ENCODE measurements at places on chromosomes 1 and 21. TPM values are rescaled to one million over a fixed set of nuclear protein-coding genes. Genes with fewer than 3 reads are reported as not detected.

- no peak overlapping the region for H3K27ac ChIP-seq
- no peak overlapping the region for H3K4me3 ChIP-seq
- no peak for DNase-seq
- H3K4me1 ChIP-seq, result peaks cover 5% of the 10 kb centered on the region
- H3K27me3 ChIP-seq, result no peaks in the 10 kb centered on the region
- H3K36me3 ChIP-seq, result no peaks in the 10 kb centered on the region
Measured at GRCh38 chr1:93620841-93621210, 60.8 kb downstream of the BCAR3 start.

DNA sequence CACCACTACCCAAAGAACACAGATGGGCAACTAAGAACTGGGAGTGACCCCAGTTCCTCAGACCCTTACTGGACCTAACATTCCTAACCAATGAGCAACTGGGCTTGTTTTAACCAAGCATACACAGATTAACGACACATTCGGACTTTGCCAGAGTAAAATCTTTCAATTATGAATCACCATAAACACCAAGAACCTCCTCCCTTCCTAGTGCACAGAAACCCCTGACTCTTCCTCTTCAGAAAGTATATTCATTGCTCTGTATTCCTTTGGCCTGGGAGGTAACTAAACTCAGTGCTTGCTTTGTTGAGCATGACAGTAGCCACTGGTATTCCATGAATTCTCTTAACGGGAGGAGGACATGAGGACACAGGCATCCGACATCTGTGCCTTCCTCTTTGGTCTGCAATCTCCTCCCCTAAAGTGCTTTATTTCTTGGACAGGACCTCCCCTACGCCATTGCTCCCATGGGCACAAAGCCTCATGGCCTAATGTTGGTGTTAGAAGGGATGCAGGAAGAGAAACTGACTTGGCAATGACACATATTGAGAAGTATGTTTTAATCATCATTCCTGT is 42.7 kb downstream of the SEC16B start:
- no peak for DNase-seq
- no peak overlapping the region for H3K4me3 ChIP-seq
- no peaks in the 10 kb centered on the region for H3K36me3 ChIP-seq
- no peak overlapping the region for H3K27ac ChIP-seq

DNA sequence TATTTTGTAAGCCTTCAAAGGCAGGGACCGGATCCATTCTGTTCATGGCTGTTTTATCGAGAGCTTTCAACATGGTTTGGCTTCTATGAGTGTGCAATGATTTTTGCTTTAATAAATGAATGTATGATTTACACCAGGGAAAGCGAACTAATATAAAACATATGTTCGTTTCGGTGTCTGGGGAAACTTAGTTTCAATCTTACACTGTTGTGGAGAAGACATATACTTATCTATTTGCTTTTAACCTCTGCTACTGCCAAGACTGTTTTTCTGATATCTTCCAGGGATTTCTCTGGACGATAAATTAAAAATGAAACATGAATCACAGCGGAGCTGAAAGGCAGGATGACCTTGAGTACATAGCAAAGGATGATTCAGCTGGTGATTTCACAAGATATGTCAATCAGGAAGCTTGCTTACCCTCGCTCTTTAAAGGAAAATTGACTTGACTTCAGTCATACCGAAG is 14.7 kb upstream of the CYYR1 start:
- H3K27ac ChIP-seq, result no peak overlapping the region
- H3K4me3 ChIP-seq, result no peak overlapping the region
- H3K36me3 ChIP-seq, result no peaks in the 10 kb centered on the region
- no peaks in the 10 kb centered on the region for H3K27me3 ChIP-seq
- H3K4me1 ChIP-seq, result no peaks in the 10 kb centered on the region
- no peak for DNase-seq

- H3K36me3 ChIP-seq, result no peaks in the 10 kb centered on the region
- peaks cover 9% of the 10 kb centered on the region for H3K27me3 ChIP-seq
- DNase-seq, result no peak
- no peak overlapping the region for H3K4me3 ChIP-seq
Measured at GRCh38 chr1:160400646-160401486, 502 bp downstream of the VANGL2 start.

DNA sequence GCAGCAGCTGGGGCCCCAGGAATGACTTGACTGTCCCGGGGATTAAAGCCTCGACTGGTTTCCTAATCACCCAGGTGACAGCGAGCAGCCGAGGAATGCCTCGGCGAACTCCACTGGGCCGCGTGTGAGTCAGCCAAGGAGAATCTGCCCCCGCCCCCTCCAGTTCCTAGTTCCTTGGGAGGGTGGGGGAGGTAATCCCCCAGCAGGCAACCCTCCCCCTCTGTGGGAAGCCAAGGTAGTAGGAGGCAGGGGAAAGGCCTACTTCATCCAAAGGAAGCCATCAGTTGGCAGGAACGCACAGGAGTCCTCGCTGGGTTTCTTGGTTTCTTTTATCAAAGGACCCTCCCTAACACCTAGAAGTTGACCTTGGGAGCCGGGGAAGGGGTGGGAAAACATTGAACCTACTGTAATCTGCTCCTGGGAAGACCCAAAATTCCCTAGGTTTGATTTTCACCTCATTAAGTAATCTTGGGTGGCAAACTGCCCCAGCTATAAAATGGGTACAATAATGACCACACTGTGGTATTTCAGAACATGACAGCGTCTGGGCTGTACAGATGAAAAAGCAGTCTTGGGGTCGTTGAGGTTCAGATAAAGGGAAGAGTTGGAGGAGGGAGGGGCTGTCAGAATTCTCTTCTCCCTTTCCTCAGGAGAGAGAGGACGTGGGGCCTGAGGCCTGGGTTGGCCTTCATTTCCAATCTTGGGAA is 1.4 kb downstream of the TENT5B start:
- no peak overlapping the region for H3K4me3 ChIP-seq
- H3K4me1 ChIP-seq, result peaks cover 10% of the 10 kb centered on the region
- H3K36me3 ChIP-seq, result no peaks in the 10 kb centered on the region
- H3K27ac ChIP-seq, result no peak overlapping the region
- H3K27me3 ChIP-seq, result peaks cover 16% of the 10 kb centered on the region

- no peaks in the 10 kb centered on the region for H3K27me3 ChIP-seq
- H3K4me3 ChIP-seq, result peak overlapping the region; percentile 83
- DNase-seq, result peak; percentile 15
- peak overlapping the region; percentile 67 for H3K27ac ChIP-seq
- no peaks in the 10 kb centered on the region for H3K36me3 ChIP-seq
Measured at GRCh38 chr1:172442843-172443565, 865 bp downstream of the PIGC start.

GRCh38 chr1:13996334-13996733 is 296.3 kb downstream of the PRDM2 start:
- no peak overlapping the region for H3K27ac ChIP-seq
- H3K27me3 ChIP-seq, result no peaks in the 10 kb centered on the region
- DNase-seq, result no peak

GRCh38 chr21:26050857-26051256 is 119.7 kb downstream of the APP start:
- H3K4me1 ChIP-seq, result no peaks in the 10 kb centered on the region
- no peaks in the 10 kb centered on the region for H3K36me3 ChIP-seq
- H3K27me3 ChIP-seq, result no peaks in the 10 kb centered on the region
- H3K27ac ChIP-seq, result no peak overlapping the region
- no peak for DNase-seq

- no peaks in the 10 kb centered on the region for H3K4me1 ChIP-seq
- H3K36me3 ChIP-seq, result no peaks in the 10 kb centered on the region
- peak; percentile 73 for DNase-seq
Measured at GRCh38 chr1:206864939-206865671, at the start of gene IL20. IL20 (plus strand) TSS chr1:206865623; CDS start chr1:206865853, 230 bp downstream.

Gene ADPRS
- total RNA-seq, result 28.6 TPM

Gene SLC16A4
- 0.39 TPM for total RNA-seq

DNA sequence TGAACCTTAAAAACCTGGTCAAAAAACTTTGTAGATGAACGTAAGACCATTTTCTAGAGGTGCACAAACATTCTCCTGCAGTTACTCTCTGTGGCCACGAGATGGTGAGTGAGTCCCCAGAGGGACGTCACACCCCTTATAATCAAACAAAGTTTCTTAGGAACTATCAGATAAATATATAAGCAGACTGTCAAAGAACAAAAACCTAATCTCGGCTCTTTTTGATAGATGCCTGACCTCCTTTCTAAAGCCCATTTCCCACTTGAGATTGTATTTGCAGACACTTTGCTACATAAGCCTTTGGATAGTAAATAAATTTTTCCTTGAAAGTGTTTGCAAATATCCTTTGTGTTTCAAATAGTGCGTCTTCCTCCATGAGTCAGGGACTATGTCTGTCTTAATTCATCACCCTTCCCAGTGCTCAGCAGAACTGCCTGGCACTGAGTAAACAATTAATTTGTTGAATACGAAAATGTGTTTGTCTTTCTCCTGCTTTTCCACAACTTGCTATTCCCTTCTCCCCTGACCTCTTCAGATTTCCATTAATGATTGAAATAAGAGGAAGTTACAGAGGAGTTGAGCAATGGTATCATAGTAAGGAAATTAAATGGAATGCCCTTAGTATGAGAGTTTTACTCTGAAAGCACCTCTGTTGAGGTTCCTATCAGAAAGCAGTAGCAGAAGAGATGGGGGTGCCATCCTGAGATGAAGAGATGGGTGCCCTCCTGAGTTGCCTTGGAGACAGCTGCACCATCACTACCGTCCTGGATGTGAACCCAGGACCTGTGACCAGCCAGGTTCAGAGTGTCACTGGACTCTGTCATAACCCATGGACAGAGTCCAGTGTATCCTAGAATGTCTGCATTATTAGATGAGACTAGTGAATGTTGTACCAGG is 57.8 kb upstream of the RAVER2 start:
- DNase-seq, result peak; percentile 38
- H3K27me3 ChIP-seq, result no peaks in the 10 kb centered on the region
- H3K27ac ChIP-seq, result no peak overlapping the region
- no peak overlapping the region for H3K4me3 ChIP-seq

Gene TBX15
- not detected for total RNA-seq

DNA sequence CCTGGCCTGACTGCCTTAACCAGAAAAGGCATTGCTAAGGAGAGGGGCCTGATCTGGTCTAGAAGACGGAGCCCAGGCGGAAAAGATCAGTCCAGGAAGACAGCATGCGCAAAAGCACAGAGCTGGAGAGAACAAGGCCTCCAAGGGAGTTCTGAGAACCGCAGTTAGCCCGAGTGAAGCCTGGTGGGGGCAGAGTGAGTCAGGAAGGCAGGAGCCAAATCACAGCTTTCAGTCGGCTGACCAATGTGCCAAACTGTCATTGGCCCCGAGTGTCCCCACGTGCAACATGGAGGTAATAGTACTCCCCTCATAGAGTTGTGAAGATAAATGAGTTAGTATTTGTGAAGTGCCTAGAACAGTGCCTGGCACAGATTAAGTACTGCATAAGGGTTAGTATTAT is 1.2 kb upstream of the TSPAN2 start:
- H3K4me1 ChIP-seq, result peaks cover 26% of the 10 kb centered on the region
- no peaks in the 10 kb centered on the region for H3K36me3 ChIP-seq
- no peak overlapping the region for H3K27ac ChIP-seq
- no peak for DNase-seq
- H3K4me3 ChIP-seq, result no peak overlapping the region

GRCh38 chr1:14760780-14761179 is 162.3 kb downstream of the KAZN start:
- H3K4me3 ChIP-seq, result no peak overlapping the region
- no peaks in the 10 kb centered on the region for H3K27me3 ChIP-seq
- no peak overlapping the region for H3K27ac ChIP-seq
- H3K4me1 ChIP-seq, result no peaks in the 10 kb centered on the region

DNA sequence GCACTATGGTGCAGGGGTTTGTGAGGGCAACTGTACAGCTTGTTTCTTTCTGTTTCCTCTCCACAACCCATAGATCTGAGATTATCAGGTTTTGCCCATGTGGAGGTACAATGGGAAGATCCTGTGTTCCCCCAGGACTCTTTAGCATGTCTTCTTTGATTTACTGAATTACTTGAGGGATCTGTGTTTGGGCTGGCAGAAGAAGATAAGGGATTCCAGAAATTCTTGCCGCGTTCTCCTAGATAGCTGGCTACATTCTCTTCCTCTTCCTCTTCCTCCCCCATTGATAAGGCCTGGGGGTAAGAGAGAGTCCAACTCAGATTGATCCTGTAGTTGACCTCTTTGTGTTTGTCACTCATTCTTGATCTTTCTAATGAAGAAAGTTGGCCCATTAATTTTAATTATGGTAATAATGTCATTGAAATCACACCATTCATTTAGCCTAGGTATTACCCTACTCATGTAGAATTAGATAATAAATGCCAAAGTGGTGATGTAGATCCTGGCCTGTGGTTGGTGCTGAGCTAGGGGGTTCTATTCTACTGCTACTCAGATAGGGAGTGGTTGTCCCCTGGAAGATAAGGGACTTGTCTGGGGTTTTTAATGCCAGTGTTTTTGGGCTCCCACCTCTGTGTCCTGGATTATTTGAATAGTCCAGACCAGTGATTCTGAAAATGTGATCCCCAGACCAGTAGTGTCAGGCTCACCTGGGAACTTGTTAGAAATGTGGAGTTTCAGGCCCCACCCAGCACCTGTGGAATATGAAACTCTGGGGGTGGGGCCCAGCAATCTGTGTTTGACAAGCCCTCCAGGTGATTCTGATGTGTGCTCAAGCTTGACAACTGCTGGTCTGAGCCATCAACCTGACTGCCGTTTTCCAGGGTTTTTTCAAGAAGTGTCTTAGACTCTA is 122.2 kb downstream of the NOS1AP start:
- no peaks in the 10 kb centered on the region for H3K27me3 ChIP-seq
- no peak for DNase-seq
- no peaks in the 10 kb centered on the region for H3K36me3 ChIP-seq
- no peak overlapping the region for H3K27ac ChIP-seq
- H3K4me3 ChIP-seq, result no peak overlapping the region

Gene RBBP5
- 32.4 TPM for total RNA-seq

Gene SLFNL1
- 1.6 TPM for total RNA-seq

Gene CLDN17
- not detected for total RNA-seq

DNA sequence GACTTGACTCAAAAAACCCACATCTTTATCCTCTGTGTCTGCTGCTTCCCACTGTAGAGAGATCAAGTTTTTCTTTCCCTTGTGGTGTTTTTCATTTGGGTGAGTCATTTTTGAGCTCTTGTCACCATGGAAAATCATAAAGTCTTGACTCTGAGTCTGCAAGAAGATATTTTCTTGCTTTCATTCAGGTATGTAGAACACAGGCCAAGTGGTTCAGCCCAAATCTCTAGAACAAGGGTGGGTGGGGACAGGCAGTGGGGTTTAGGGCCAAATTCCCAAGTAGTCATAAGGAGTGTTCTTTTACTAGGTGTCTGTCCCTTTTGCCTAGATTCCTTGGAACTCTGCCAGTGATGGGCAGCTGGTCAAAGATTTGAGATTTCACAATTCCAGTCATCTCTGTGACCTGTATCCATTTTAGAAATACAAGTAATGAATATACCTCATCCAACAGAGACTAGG is 21.5 kb upstream of the ARHGAP29 start:
- H3K4me3 ChIP-seq, result no peak overlapping the region
- no peak for DNase-seq
- peaks cover 3% of the 10 kb centered on the region for H3K27me3 ChIP-seq
- H3K36me3 ChIP-seq, result no peaks in the 10 kb centered on the region
- no peak overlapping the region for H3K27ac ChIP-seq
